Stimulated activated CD8-positive, alpha-beta memory T cell treated with anti-CD3 and anti-CD28 coated beads, Interleukin-7, amount 100 ng/mL, for 1 hour (primary cell): ENCODE measurements at places on chromosomes 4 and X.

- DNase-seq = no peak
These were observed 20.4 kb downstream of the DOK7 start for GRCh38 chr4:3483471-3483921.

DNA sequence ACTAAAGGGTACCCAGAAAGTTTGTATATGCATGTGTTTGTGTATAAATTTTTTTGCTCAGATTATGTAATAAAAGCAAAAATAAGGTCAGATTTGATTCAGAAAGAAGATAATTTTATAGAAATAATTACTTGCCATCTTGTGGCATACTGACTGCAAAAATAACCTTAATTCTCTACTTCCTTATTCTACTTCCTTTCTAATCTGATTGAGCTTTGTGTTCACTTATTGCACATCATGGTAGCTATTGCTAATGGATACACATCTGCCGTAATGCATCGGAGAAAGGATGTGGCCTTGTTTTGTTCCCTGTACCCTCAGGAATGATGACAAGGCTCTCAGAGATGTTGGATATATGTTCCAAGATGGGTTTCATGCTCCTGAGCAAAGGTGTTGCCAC is 10.5 kb upstream of the GNPDA2 start:
- no peak for DNase-seq

- no peak for DNase-seq
These were observed 94.5 kb downstream of the ANXA3 start for GRCh38 chr4:78645853-78646757.

DNA sequence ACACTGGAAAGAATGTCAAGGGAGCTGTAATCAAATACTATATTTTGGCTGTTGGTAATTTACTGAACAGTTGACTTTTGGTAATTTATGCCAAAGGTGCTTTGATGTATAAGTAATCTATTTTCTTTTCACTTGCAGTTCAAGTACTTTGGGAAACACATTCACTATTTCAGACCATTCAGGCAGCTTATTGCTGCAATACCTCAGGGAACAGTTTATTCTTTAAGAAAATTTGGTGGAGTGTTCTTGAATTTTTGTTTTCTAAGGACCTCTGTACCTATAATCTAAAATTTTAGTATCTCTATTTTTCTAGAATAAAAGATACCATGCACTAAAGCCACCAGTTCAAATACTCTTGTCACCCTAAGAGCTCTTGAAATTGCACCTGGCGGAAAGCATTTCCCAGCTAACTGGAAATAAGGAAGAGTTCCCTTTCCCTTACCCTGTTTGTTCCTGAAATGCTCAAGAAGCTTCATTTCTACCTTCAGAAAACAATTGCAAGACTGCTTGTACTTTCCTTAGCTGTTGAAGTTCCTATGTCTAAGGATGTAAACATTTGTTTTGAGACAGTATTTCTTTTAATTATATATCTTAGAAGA is 633.5 kb upstream of the FAT1 start:
- no peak for DNase-seq

- DNase-seq = no peak
These were observed 129.5 kb upstream of the INPP4B start for GRCh38 chr4:142975618-142976017.

GRCh38 chr4:184548648-184549341 is 74.4 kb upstream of the IRF2 start:
- no peak for DNase-seq

DNA sequence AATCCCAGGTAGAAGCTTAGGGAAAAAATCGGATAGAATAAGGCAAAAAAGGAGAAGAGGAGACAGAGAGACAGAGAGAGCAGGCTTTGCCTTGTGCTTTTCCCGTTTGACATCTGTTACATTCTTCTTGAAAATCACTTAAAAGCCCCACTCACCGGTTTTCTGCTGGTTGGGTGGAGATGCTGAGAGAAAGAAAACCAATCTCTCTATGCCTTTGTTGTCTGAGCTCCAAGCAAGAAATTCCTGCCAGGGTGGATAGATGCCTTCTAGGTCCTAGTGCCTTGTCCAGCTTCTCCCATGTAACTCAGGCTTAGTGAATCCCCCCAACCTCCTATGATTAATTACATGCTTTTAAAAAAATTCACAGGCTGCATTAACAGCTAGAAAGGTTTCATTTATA is at the start of gene DCX:
DCX (minus strand) TSS at position 210 of the 400 bp plus-strand sequence. CDS start 1,794 bp downstream, outside the sequence.
- DNase-seq = no peak

DNA sequence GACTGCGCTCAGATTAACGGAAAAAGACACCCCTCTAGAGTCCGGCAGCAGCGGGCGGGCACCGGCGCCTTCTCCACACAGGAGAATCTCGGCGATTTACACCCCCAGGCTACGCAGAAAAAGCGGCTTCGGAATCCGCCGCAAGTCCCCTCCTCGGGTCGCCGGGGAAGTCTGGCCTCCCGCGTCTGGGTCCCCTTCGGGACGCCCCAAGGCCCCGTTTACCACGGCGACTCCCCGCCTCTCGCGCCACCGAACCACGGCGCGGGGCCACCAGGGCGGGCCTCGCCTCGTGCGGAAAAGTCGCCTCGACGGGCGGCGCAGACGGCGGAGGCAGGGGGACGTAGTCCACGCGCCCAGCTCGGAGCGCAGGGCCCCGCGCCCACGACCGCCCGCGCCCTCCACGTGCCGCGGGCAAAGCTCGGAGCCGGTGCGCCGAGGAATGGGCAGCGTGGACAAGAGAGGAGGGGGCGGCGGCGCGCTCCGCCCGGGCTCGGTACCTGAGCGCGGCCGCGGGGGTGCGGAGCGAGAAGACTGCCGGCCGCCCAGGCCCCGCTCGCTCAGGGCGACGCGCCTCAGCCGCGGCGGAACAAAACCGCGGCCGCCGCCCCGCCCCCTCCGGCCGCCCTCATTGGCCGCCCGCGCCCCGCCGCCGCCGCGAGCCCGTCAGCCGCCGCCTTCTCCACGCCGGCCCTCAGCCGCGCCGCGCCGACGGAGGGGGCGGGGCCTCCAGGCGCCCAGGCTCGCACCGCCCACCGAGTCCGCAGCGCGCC is at the start of gene FAM53A:
FAM53A (minus strand) TSS at position 578 of the 770 bp plus-strand sequence. CDS start 15,572 bp downstream, outside the sequence.
- DNase-seq = no peak

- no peak for DNase-seq
These were observed 95.7 kb downstream of the SPANXN4 start for GRCh38 chrX:143121477-143121876.

GRCh38 chr4:144734522-144734921 is 88.6 kb downstream of the HHIP start:
- DNase-seq = no peak

GRCh38 chrX:34656842-34657725 is at the start of gene TMEM47:
TMEM47 (minus strand) TSS chrX:34657285; CDS start chrX:34657029, 256 bp downstream.
- no peak for DNase-seq

DNA sequence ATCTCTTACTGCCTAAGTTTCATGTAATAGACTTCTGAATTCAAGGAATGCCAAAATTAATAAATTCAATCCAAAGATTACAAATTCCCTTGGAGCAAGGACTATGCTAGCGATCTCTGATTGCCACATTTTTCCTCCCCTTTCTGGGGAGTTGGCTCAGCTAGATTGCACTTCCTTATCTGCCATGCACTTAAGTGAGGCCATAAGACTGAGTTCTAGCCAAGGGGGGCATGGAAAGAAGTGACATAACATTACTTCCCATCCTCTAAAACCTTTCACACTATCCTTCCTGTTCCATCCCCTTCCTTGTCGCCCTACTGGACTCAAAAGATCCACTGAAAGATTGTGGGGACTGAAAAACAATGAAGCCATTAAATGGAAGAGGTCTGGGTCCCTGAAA is 53.8 kb upstream of the TXK start:
- no peak for DNase-seq

DNA sequence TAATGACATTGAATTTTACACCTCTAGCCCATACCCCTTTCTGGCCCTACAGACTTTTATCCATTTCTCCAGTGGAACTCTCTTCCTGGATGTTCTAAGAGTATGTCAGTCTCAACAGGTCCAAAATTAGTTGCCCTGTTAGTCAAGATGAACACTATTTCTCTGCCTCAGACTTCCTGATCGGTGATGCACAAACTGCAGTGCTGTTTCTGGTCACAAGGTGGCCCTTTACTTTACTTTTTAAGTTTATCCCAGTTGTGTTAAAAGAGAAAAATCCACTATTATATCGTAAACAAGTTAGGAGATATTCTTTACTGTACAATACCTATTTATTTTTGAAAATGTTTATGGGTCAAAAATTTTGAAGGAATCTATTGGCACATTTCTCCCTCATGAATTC is 13.1 kb downstream of the TCEAL7 start:
- no peak for DNase-seq

DNA sequence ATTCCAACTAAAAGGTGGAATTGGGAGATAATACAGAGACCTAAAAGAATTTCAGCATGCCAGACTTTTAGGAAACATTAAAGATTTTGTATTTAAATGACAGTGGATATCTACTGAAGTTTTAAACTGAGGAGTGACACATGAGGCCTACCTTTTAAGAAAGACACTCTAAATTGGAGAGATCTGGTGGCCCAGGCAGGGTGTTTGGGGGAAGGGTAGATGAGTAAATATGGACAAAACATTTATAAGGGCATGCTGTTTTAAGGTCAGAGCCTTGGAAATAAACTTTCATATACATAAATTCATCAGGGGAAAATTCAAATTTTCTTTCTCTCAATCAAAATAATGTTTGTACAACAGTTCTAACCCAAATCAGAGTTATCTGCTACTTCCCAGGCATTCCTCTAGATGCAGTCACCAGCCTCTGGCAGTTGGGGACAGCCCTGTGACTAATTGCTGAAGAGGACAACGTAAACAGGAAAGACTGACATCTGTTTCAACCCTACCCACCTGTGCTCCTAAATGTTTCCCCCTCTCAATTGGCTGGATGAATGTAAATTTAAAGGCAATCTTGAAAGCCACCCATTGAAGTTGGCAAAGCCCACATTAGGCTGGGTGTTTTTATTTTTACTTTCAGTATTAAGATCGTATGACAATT is 1646.9 kb upstream of the ADGRL3 start:
- no peak for DNase-seq

DNA sequence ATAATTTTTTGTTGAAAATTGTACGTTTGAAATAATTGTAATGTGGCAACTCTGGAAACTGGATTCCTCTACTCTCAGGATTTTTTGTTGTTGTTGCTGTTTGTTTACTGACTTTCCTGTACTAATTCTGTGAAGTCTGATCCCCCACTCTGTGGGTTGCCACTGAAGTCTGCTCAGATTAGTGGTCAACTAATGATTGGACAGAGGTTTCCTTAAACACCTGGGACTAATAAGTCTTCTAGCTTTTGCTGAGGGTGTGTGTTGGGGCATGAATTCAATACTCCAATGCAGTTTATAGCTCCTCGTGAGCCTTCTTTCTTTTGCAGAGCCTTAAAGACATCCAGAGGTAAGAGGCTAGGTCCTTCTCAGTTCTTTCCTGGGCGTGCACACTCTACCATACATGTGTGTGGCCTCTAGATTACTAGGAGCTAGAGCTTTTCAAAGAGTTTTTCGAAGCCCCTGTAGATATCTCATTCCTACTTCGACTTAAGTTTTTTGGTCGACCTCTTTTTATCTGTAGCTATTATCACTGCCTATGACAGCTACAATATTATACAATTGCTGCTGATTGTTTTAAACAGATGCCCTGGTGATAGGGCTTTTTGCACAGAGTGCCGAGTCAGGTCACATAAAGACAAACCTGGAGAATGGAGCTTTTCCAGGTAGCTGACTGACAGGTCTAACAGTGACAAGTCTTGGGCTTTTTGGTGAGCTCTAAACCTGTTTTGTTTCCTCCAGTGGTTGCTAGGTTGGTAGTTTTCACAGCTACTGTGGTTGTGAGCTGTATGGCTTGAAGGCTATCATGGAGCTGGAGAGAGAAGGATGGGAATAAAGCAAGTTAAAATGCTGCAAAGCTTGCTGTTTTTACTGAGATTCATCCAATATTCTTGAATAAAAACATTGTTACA is 34.0 kb downstream of the BMP2K start:
- DNase-seq = no peak

- no peak for DNase-seq
These were observed 262.7 kb upstream of the F9 start for GRCh38 chrX:139267851-139268250.

DNA sequence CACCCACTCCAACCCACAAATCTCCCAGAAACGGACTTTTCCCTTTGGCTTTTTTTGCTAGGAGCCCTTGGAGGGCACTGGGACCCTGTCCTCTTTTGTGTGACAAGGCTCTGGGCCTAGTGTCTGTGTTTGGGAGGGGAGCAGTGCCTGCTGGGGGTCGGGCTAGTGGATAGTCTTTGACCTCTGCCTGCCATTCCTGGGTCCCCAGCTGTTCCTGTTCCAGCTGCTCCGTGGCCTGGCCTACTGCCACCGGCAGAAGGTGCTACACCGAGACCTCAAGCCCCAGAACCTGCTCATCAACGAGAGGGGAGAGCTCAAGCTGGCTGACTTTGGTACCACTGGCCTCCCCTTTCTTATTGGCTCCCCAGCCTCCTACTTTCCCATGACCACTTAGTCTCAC is 6.7 kb upstream of the USP11 start:
- no peak for DNase-seq

DNA sequence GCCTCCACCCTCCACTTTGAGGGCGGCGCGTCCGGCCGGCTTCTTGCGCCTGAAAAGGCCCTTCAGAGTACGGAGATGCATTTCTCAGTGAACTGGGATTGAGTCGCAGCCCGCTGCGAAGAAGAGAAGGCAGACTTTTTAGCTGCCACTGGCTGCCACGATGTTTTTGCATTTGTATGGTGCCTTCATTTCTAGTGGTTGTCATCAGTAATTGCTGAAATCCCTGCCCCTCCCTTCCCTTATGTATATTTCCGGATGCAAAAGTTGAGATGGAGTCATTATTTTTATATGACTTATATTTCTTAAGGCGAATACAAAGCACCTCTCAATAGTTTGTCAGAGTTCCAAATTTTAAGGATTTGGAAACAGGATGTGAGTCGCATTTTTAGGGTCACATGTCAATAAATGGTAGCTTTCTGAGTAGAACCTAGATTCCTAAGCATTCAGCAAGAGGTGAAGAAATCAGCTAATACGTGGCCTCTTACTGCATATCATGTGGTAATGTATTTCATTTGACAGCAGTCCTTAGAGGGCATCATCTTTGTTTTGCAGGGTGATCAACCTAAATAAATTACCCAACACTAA is 658 bp downstream of the ATP6AP2 start:
- no peak for DNase-seq

GRCh38 chr4:162170509-162170908 is 6.7 kb upstream of the FSTL5 start:
- no peak for DNase-seq

GRCh38 chrX:39661116-39661907 is 436.4 kb downstream of the BCOR start:
- DNase-seq = no peak

DNA sequence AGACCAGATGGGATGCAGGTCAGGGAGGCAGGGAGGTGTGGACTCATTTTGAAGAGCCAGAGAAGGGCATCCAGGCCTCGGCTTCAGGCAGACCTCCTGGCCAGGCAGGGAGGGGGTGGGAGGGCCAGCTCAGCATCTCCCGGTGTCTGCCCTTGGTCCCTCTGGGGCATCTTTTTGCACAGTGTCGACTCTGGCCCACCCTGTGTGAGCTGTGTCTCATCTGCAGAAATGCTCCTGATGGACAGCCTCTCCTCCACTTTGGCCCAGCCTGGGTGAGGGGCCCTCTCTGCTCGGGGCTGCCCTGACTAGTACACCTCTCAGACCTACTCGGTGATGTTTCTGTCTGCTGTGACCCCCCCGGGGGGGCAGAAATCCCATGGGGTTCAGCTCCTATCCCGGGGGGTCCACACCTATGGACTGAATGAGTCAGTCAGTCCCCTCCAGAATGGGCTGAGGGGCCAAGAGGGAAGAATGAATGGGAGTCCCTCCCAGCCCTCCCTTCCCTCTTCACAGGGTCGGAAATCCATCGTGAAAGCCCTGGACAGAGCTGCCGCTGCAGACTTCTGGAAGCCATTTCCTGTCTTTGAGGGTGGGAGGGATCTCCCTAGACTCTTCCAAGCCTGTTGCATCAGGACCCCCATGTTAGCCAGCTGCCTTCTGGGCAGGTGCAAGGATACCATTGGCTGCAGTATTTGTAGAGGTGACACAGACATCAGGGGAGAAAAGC is 196.7 kb upstream of the PSAPL1 start:
- DNase-seq = no peak
